Activated T-helper 2 cell treated with anti-CD3 and anti-CD28 coated beads, Interferon-gamma antibody, Interleukin-2, Interleukin-4, amounts not matched to agents 10 μg/mL and 5 μg/mL and 100 μg/mL, durations not matched to agents 14 hours and 24 hours and 36 hours (primary cell): ENCODE measurements at places on chromosomes 12 and 14. TPM values are rescaled to one million over a fixed set of nuclear protein-coding genes. Genes with fewer than 3 reads are reported as not detected.
A peak's percentile ranks its signal among the peaks of the same experiment; 100 is the strongest.

Gene RTN1
- not detected in 2 replicates for total RNA-seq

Gene IFNG-AS1
- not detected in 2 replicates for total RNA-seq

Gene TIMM9
- 53.3 and 65.1 TPM in 2 replicates for total RNA-seq

Gene CACNB3
- 11.5 and 13.1 TPM in 2 replicates for total RNA-seq

Gene RNASE3
- total RNA-seq: not detected in 2 replicates

Gene TMEM117
- total RNA-seq: 1.0 and 1.3 TPM in 2 replicates

DNA sequence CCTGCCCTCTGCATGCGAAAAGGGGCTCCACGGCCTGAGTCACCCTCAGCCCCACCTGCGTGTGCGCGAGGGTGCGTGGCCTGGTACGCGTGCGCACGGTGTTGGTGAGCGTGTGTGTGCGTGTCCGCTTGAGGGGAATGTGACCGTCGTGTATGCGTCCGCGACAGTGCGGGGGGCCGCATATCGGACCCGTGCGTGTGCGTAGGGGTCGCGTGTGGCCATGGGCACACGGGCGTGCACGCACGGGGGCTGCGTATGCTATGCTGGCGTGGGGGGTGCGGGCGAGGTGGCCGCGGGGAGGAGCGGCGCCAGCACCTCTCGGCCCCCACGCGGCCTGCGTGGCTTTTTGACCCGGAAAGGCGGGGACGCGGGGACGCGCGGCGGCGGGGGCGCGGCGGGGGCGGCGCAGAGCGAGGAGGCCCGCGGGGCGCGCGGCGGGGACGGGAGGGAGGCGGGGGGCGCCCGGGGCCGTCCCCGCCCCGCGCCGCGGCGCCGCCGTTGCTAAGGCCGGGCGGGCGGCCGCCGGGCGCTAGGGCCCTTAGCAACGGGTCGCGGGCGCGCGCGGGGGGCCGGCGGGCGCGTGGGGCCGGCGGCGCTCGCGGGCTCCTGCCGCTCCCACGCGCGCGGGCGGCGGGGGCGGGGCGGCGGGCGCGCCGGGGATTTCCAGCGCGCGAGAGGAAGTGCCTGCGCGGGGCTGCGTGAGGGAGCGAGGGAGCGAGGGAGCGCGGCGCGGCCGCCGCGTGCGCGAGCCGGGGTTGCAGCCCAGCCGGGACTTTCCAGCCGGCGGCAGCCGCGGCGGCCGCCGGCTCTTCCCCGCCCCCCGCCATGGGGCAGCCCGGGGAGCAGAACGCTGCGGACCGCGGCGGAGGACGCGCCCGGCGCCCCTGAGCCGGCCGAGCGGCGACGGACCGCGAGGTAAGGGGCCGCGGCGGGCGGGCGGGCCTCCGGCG lies at the start of gene TRAF3:
Gene TRAF3, plus strand, starts transcription at position 689 of the 950 bp plus-strand sequence. CDS start 92,753 bp downstream, outside the sequence.
- peak; percentile 82 for DNase-seq

GRCh38 chr14:77039285-77040058 lies 11.0 kb upstream of the IRF2BPL start:
- DNase-seq: no peak

GRCh38 chr12:46717868-46718267 lies 107.9 kb downstream of the SLC38A4 start:
- no peak for DNase-seq

- no peak for DNase-seq
Observed at GRCh38 chr12:61781021-61781581, 479.1 kb upstream of the USP15 start.

- DNase-seq: no peak
Observed at GRCh38 chr14:98233656-98234055, 1038.3 kb downstream of the BCL11B start.

DNA sequence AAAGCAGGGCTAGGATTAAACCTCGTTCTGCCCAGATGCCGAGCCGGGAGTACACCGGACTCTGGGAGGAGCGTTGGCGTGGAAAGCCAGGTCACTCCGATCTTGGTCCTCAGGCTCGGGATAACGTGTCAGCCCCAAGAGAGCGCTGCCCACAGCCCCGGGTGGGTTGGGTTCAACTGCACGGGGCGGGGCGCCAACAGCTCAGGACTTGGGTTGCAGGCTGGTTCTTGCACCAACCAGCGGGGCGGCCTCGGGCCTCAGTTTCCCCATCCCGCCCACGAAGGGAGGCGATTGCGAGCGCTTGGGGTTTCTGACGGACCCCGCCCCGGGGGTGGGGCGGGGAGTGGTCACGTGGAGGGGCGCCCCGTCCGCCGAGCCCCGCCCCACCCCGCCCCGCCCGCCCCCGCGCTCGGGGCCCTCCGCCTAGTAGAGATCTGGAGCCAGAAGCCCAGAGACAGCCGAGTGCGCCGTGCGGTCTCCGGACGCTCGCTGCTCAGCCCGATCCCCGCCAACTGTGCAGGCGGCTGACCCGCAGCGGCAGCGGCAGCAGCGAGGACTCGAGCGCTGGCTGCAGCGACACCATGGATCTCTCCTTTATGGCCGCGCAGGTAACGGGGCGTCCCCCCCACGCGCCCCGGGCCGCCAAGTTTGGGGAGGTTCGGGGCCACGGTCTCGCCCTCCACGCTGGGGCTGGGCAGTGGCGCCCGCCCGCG lies at the start of gene C14orf132:
Gene C14orf132, plus strand, starts transcription at position 443 of the 713 bp plus-strand sequence. Its CDS starts 139 bp downstream, at position 582.
- peak; percentile 35 for DNase-seq

DNA sequence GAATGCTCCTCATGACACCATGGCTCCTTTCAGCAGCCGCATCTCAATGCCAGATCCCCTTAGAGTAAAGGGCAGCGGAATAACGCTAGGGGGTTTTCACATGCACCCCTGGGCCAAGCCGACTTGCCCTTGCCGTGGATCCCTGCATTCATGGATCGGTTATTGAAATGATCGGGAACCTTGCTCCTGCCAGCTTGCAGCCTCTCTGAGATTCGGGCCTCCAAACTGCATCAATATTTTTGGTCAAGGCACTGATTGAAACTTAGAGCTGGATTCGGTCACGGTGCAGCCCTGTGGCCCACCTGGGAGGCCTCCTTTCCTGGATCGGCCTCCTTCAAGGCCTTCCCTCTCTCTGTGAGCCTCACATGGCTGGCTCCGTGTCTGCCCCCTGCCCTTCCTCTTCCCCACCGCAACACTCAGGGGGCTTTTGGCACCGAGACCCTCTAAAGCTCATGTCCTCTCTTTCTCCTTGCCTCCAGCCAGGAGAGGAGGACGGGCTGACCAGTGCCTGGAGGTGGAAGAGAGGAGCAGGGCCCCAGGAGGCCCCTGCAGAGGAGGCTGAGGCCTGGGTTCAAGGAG lies 1.8 kb downstream of the PTPN6 start:
- no peak for DNase-seq

DNA sequence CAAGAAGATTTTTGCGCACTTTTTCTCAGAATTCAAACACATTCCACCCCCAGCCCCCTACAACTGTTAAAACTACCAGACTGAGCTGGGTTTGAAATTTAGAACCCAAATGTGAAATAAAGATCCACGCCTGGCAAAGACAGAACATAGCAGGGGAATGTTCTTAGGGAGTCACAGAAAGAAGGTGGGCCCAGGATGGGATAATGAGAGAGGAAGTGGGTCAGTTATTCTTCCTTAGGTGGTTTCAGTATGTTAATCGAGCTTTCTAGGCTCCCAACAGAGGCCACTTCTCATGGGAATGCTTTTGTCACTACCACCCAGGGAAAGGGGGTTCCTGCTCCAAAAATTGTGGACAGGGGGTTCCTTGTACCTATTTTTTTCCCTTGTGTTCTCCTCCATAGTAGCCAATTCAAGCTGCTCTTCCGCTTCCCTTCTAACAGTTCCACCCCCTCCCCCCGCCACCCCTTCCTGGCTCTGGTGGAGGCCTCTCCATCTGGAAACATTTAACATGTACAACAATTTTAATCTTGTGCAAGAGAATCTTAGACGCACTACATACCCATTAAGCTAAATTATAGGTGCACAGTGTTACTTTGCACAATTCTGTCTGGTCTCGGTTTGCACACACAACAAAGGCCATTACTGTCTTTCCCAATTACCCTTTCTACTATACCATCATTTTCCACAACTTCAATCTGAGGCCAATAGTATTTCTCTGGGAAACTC lies 218.1 kb downstream of the MON2 start:
- no peak for DNase-seq

DNA sequence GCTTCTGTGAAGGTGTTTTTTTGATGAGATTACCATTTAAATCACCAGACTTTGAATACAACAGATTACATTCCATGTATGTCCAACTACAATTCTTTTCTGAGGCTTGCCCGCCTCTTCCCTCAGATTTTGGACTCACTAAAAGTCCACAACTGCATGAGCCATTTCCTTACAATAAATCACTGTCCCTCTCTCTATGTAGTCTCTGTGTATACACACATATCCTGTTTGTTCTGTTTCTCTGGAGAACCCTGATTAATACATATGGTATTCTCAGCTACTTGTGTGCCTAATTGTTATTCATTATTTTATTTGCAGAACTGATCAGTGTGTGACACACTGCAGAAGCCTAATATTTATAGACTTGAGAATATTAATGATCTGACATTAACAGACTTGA lies 2.4 kb upstream of the MIPOL1 start:
- no peak for DNase-seq

DNA sequence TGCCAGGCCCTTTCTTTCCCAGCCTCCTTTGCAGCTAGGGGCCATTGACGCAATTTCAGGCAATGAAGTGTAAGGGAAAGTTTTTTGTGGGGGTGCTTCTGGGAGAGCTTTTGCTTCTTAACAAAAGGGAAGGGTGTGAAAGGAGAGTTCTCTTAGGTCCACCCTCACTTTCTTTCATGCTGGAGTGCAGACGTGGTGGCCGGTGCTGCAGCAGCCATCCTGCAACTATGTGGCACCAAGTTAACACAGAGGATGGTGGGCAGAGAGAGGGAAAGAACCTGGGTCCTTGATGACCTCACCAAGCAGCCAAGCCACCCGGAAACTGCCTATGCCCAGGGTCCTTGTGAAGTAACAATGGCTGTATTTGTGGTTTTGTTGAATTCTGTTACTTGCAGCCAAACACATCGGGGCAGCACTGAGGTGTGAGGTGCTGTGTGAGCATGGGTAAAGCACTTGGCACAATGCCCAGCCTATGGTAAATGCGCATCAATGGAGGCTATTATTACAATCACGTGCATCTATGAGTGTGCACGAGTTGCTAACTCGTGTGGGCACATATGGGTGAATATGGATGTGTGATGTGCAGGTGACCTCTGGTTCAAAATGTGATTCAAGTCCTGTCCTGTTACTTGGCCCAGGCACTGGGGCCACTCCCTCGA lies 122.6 kb downstream of the CALM1 start:
- DNase-seq: no peak

- no peak for DNase-seq
Observed at GRCh38 chr14:88851587-88851986, 27.1 kb downstream of the TTC8 start.

- no peak for DNase-seq
Observed at GRCh38 chr12:118315821-118316220, 56.9 kb downstream of the TAOK3 start.

DNA sequence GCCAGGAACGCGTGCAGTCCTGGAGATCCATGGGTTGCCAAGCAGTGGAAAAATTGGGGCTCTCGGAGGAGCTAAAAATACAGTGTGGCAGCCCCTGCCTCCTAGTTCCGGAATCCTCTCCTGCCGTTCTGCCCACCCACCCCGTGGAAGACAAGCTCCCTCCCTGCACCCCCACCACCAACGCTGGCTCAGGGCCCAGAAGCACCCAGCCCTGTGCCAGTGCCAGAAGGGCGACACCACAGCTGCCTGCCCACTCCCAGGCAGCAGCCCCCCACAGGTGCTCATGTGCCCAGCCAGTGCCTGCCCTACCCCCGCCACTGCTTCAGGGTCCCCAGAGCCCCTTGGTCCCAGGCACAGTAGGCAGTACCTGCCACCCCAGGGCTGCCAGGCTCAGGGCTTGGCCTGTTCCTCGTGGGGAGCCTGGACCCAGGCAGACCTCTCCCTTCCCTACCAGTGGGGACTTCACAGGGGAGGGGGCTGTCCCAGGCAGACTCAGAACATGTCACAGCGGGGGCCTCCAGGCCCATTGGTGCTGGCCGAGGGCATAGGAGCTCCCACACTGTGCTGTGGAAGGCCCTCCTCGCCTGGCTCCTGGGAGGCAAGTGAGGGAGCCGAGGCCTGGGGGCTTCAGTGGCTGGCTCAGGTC lies 7.4 kb downstream of the INF2 start:
- DNase-seq: no peak

DNA sequence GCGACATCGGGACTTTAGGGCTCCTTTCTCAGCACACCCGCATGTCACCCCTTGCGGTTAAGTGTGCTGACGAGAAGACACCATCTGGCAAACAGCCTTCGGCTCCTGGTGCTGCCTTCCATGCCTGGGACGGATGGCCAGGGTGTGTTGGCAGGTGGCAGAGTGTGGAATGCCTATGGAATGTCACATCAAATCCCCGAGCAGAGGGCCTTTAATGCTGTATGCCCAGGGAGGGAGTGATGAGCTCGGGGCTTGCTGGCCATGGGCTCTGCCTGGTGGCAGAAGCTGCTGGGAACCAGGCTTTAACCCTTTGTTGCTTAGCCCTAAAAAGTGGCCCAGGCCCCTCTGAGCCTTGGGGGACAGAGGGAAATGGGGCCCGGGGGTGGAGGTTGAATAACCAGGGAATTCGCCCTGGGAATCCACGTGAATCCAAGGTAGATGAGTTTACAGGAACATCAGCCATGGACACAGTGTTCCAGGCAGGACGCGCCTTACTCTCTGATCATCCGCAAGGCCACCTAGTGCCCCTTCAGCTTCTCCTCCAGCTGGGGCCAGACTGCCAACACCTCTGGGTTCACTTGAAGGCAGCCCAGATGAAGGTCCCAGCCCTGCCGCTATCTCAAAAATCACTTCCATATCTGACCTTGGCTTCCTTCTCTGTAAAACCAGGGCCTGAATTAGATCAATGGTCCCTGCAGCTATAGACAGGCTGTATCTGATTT lies 17.4 kb downstream of the FAM181A start:
- no peak for DNase-seq

GRCh38 chr12:4006743-4007142 lies 133.5 kb upstream of the PARP11 start:
- no peak for DNase-seq

DNA sequence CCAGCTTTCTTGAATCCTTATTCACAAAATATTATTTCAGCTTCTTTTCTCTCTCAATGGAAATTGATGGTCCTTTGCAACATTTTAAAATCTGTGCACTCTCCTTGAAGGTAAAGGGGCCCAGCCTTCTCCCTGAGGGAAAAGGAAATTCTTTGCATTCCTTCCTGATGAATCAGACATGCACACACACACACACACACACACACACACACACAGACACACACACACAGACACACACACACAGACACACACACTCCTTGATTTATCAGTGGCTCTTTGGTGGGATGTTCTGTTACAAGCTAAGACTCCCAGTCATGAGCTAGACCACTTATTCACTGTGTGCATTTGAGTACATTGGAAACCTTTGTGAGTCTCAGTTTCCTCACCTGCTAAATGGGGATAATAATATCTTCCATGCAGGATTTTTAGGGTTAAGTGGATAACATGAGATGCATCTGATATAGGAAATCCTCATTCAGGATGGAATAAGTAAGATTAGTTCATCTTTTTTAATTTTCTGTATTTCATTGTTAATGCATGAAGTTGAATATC lies 45.1 kb upstream of the HMGA2 start:
- DNase-seq: no peak

DNA sequence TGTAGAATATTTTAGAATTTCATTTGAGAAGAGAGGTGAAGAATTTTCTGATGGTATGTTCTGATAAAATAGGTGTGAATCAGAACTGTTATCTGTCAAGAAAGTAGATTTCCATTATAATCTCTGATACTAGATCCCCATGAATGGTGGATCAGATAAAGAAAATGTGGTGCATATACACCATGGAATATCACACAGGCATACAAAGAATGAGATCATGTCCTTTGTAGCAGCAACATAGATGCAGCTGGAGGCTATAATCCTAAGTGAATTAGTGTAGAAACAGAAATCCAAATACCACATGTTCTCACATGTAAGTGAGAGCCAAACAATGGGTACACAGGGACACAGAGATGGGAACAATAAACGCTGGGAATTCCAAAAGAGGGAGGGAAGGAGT lies 372.0 kb upstream of the ATP2B1 start:
- no peak for DNase-seq

- DNase-seq: no peak
Observed at GRCh38 chr14:63713764-63714163, 14.1 kb downstream of the SGPP1 start.
